GM03348 (cell line): ENCODE measurements at places on chromosomes 3 and 15.

GRCh38 chr3:110487840-110488239, 583.8 kb upstream of the NECTIN3 start:
- no peak for DNase-seq

DNA sequence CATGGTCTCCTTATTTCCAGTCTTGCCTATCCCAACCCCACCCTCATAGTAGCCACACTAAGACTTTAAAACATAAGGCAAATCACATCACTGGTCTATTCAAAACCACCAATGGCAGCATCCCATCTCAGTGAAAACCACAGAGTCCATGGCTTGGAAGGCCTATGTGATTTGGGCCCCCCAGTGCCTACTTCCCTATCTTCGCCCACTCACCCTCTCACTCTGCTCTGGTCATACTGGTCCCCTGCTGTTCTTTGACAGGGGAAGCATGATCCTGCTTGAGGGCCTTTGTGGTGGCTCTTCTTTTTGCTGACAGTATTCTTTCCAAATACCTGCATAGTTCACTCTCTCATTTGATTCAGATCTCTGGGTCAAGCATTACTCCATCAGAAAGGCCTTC, 3.3 kb downstream of the GTF2A2 start:
- DNase-seq, result no peak

DNA sequence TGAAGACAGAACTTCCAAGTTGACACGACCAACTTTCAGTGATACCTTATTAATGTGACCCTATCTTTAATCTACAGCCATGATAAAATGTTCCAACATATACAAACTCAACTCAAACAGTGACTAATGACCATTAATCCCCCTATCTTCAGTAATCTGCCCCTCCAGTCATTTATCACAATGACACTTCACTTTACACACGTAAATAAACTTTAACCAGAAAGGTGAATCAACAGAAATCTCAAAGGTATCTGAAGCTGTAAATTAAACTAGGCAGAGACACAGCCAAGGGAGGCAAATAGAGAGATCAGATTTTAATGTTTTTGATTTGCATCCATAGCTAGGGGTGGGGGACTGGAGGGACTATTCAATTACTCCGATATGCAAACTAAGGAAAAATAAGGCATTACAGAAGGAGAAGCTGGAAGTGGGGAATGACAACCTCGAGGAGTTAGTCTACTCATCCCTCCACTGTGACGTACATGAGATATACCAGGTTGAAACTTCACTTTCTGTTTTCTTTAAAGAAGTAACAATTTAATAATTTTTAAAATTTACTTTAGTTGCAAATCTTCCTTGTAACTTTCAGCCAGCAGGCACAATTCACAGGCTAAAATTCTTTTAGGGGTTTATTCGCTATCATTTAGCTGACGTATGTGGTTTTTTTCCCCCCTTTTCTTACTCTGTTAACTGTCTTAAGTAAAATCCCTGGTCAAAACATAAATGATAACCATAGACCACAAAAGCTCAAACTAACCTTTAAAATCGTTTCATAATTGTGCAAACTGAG, 751.0 kb downstream of the ROBO1 start:
- DNase-seq, result peak; percentile 38

DNA sequence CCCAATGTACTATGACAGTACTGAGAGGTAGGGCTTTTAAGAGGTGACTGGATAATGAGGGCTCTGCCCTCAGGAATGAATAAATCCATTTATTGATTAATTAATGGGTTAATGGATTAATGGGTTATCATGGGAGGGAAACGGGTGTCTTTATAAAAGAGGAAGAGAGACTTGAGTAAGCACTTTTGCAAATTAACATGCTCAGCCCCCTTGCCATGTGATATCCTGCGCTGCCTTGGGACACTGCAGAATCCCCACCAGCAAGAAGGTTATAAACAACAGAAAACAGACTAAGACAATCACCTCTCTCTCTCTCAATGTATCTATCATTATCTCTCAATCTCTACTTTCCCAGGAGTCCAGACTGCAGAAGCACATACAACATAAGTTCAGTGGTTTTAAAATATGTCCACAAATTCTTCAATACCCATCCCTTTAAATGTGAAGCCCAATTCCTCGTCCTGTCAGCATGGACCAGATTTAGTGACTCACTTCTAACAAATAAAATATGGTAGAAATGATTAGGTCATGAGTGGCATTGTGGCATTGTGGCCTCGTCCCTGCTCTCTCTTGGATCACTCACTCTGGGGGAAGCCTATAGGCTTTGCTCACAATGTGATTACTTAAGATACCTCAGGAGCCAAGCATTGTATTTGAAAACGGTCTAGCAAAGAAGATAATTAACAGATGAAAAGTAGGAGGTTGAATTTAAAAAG, 40.0 kb upstream of the IL12A start:
- peak; percentile 29 for DNase-seq

- no peak for DNase-seq
Observed at GRCh38 chr15:54304321-54304720, 326.1 kb downstream of the UNC13C start.

DNA sequence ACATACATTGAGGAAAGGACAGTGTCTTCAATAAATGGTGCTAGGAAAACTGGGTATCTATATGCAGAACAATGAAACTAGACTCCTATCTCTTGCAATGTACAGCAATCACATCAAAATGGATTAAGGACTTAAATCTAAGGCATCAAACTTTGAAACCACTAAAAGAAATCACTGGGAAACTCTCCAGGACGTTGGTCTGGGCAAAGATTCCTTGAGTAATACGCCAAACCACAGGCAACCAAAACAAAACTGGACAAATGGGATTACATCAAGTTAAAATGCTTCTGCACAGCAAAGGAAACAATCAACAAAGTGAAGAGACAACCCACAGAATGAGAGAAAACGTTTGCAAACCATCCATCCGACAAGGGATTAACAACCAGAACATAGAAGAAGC, 14.5 kb downstream of the LAMP3 start:
- no peak for DNase-seq

DNA sequence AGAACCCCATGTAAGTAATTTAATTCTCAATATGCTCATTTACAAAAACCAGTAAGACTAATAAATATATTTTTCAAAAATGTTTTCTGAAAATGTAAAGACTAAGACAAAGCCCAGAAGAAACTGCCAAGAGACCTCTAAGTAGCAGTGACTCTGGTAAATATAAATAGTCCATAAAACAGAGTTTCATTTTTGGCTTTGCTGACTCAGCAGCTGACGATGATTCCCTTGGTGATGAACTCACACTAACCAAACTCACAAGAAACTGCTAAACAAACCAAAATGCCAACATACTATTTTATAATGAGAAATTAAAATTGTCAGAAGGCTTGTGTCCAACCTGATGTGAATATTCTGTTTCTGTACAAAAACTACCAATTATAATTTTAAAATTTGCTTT, 31.5 kb upstream of the IMPG2 start:
- peak; percentile 5 for DNase-seq

GRCh38 chr15:69860321-69860720, 237.4 kb downstream of the TLE3 start:
- no peak for DNase-seq

DNA sequence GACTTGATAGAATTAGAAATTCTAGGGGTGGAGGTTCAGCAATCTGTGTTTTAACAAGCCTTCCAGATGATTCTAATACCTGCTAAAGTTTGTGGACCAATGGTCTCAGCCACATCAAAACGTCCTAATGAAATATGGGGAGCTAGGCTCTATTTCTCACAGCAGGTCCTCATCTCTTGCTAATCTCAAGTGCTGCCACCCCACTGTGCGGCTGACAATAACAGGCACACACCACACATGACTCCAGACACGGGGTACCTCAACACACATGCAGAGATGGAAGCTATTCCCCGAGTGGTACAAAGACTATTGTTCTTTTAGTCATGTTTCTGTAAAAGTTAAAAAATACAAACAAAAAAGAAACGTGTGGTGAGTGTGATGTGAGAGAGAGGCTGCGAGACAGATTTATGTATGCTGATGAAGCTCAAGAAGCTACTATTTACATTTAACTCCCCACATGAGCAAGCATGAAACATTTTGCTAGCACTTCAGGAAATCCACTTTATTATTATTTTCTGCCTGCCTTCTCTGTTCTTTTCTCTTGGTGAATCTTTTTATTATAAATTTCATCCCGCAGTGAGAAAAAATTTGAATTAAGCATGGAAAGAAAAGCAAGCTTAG, 405.6 kb downstream of the MAGI1 start:
- DNase-seq, result no peak
